ENCODE measurements at places on chromosomes 5 and 9.

DNA sequence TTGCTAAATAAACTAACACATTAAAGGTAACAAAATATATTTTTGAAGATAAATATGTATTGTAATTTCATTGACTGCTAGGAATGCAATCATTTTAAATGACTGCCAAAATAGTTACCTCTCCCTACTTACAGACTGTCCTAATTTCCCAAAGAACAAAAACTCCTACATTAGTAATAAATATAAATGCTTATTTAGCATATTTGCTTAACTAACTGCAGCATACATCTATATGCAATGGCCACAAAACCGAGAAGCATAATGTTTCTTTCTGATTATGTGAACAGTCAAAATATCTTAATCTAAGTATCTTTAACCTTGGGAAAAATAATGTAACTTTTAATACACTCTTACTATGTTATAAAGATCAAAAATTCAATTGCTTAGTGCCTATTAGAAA lies 431.7 kb downstream of the HCN1 start:
- DNase-seq: no peak

DNA sequence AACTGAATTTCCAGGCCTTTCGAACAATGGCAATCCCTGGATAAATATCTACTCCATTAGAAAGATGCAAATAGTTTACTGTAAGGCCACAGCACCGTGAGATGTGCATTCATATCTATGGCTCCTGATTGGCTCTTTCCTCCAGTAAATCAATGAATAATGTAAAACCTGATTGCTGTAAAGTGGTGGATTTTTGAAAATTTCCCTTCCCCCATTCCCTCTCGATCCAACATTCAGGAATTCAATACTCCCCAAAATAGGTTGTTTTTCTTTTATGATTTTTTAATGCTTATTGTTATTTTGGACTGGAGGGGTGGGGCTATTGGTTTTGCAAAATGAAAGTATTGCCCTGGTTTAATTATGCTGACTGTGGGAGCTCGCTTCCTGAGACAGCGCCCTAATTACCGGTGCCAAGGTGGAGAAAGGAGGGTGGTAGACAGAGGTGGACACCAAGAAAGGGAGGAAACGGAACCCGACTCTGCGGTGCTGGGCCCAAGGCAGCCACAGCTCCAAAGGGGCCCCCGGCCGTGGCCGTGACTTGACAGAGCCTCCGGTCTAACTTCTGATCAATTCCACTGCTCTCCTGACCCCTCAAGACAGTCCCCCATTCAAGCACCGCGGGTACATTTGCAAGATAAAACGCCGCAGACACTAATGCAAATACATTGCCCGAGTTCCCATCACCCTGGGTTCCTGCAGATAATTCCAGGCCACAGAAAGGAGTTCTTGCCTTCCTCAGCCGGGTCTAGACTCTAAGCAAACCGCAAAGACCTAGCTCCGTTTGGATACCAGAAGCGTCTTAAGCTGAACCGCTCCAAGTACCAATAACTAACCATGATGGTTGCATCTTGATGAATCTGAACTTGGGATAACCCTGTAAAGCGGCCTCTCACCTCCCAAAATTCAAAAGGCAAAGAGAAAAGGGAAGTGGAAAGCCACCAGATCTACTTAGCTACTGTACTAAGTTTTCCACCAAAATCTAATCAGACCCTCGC lies 211.2 kb downstream of the MEF2C start:
- DNase-seq: no peak

- DNase-seq: no peak
These were observed 15.0 kb upstream of the IL31RA start for GRCh38 chr5:55836191-55836590.

- DNase-seq: no peak
These were observed 22.1 kb downstream of the URM1 start for GRCh38 chr9:128393145-128393775.
